Foreskin keratinocyte (primary cell): ENCODE measurements at places on chromosomes 7 and 10. TPM values are rescaled to one million over a fixed set of nuclear protein-coding genes. Genes with fewer than 3 reads are reported as not detected.

The TAS2R41 gene
- not detected in 2 replicates for total RNA-seq

GRCh38 chr7:143237366-143237765 is 15.5 kb downstream of the TAS2R40 start:
- DNase-seq, result no peak

GRCh38 chr7:725223-726005 is 1.1 kb upstream of the DNAAF5 start:
- peak; percentile 78 for DNase-seq

The KNDC1 gene
- total RNA-seq, result 0.03 and 0.04 TPM in 2 replicates

GRCh38 chr10:79339266-79339665 is 8.0 kb upstream of the PPIF start:
- DNase-seq, result peak; percentile 43

The CFAP70 gene
- total RNA-seq, result 0.28 and 0.41 TPM in 2 replicates

GRCh38 chr10:78079411-78079810 is 45.7 kb downstream of the RPS24 start:
- DNase-seq, result no peak

DNA sequence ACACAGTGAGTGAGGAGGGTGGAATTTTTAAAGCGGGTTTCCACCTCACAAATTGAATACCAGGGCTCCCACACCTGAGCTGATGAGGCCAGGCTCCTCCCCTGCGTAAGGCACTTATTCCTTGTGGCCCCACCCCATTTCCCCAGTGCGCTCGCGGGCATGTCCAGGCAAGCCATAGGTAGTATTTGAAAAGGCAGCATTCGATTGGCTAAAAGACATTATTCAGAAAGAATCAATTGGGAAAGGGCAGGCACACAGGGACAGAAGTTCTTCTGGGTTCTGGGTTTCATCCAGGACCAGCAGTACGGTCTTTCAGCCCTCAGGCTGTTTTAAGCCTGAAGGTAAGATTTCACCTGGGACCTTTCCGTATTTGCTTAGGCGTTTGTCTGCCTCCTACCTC is 222.3 kb downstream of the BBS9 start:
- DNase-seq, result no peak

The CAV2 gene
- total RNA-seq, result 253 and 280 TPM in 2 replicates

- peak; percentile 13 for DNase-seq
Measured at GRCh38 chr10:98055841-98056516, 25.6 kb upstream of the CRTAC1 start.

The HKDC1 gene
- 0.48 and 0.71 TPM in 2 replicates for total RNA-seq

DNA sequence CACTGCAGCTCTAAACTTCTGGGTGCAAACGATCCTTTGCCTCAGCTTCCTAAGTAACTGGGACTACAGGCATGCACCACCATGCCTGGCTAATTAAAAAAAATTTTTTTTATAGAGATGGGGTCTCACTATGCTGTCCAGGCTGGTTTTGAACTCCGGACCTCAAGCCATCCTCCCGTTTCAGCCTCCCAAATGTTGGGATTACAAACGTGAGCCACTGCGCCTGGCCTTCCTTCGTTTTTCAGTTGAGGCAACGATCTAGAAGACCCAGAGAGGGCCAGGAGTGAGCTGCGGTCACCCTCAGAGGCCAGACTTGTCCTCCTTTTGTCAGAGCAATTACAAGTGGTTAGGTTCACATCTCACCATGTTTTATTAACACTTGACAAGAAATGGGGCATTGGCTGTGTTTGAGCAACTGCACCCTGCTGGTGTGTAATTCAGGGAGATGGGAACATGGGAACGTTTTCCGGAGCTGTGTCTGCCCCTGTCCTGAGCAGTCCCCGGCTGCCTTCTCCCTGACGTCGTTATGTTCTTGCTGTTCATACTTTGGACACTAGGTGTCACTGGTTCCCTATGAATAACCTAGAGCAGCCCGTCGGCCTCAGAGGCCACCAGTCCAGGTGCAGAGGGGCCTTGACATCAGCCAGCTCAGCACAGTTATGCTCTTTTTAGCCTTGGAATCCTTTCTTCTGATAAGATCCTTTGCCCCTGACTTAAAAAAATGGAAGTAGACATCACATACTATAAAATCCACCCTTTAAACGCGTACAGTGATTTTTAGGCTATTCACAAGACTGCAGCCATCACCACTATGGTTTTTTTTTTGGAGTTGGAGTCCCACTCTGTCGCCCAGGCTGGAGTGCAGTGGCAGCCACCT is 375.0 kb downstream of the TYW1 start:
- DNase-seq, result peak; percentile 57

The PNLIPRP2 gene
- not detected in 2 replicates for total RNA-seq

DNA sequence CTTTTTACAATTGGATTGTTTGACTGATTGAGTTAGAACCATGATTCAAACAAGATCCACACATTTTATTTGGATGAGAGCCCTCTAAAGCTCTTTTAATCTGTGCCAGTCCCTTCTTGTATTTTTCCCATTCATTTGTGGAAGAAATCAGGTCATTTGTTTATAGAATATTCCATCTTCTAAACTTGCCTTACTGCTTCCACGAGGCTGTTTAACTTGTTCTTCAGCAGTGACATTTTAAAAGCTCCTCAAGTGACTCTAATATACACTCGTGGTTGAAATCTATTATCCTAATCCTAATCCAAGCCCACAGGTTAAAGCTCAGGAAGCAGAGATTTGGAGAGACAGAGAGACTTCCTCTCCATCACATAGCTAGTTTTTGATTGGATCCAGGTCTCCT is 155.4 kb upstream of the SVIL start:
- DNase-seq, result no peak

The TECTB gene
- total RNA-seq, result not detected in 2 replicates

The STK31 gene
- total RNA-seq, result 0.20 TPM in 1 of 2 replicates, not detected in the other

The WNT2 gene
- not detected in 2 replicates for total RNA-seq

- no peak for DNase-seq
Measured at GRCh38 chr7:34060196-34060947, 155.0 kb downstream of the BMPER start.

The AEBP1 gene
- 7.3 and 11.6 TPM in 2 replicates for total RNA-seq

The MYPN gene
- total RNA-seq, result 0.03 TPM in 1 of 2 replicates, not detected in the other

- no peak for DNase-seq
Measured at GRCh38 chr7:11176985-11177555, 203.4 kb downstream of the PHF14 start.

The CDHR1 gene
- total RNA-seq, result 0.92 and 1.8 TPM in 2 replicates

The SPOCK2 gene
- 0.14 and 0.27 TPM in 2 replicates for total RNA-seq

DNA sequence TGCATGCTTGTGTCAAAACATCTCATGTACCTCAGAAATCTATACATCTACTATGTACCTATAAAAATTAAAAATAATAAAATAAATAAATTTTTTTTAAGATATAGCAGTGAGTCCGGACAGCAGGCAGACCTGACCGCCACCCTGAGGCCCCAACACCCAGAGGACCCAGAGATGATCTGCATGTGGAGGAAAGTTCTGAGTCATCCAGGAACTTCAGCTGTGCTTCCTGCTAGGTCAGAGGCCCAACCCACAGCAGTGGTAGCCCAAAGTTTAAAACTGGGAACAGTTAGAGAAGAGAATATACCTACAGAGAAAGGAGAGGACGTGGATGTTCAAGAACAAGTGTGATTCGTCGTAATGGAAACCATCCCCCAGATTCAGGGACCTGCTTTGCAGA is 683.7 kb upstream of the NRP1 start:
- no peak for DNase-seq

The VSIR gene
- 4.0 and 5.2 TPM in 2 replicates for total RNA-seq

The SLC18A2 gene
- total RNA-seq, result not detected in 2 replicates

DNA sequence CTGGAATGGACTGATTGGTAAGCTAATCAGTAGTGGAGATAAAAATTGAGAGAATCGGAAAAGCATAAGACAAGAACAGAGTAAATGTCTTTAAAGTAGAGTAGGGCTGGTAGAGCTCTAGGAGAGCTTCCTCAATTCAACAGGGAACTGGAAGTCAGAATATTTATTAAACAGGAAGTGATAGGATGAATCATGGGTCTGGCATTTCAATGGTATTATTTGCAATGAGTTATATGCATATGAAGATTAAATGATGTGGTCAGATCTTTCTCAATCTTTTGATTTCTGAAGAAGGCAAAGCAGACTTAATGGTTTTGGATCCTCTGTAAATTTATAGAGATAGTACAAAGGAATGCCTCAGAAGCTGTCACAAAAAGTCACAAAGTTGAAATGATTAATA is 349.0 kb downstream of the HPSE2 start:
- peak; percentile 15 for DNase-seq

- DNase-seq, result no peak
Measured at GRCh38 chr10:62818426-62819011, 2.4 kb upstream of the EGR2 start.

DNA sequence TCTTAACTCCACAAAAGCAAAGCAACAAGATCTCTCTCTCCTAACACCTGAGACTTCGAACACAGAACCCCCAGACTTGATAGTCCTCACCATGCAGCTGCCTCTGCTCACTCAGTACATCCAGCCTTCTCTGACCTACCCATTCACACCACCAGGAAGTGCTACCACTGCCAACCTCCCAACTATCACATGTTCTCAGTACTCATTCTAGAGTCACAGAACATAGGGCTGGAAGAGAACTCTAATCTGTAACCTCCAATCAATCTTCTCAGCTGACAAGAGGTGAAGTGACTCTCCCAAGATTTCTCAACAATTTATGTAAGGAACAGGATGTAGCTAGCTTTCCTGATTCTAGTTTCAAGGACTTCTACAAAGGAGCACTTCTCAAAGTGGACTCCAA is 3.8 kb downstream of the NUDCD3 start:
- peak; percentile 33 for DNase-seq

The DLX6 gene
- total RNA-seq, result not detected in 2 replicates

The CEP55 gene
- 58.5 and 78.4 TPM in 2 replicates for total RNA-seq

- no peak for DNase-seq
Measured at GRCh38 chr7:101757879-101758278, 59.5 kb upstream of the CUX1 start.

DNA sequence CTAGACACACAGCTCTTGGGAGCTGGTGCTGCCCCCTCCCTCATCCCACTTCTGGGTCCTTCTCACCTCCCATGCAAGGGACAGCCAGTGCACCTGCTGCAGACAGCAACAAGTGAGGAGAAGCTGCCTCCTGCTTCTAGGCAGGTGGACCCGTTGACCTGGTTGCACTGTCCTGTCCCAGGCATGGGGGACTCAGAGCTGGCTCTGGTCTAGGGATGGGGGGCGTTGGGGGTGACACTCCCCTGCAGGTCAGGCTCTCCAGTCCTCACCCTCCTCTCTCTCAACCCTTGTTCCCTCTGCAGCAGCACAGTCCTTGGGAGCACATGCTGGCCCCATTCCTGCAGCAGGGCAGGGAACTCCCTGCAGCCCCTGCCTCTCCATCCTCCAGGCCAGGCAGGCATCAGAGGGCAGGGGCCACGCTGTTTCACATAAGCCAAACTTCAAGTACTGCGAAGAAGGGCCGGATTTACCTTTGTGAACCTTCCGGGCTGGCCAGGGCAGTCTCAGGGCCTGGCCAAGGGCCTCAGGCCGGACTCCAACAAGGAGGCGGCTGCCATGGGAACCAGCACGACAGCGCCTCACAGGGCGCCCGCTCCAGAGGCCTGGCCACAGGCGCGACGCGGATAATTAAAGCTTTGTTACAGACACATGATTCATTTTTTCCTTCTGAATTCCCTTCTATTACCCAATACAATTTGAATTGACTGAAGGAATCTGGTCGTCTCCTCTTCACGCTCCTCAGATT is 48.5 kb downstream of the RASGEF1A start:
- no peak for DNase-seq

- no peak for DNase-seq
Measured at GRCh38 chr10:71980181-71981014, 16.2 kb downstream of the CHST3 start.

The METTL27 gene
- 11.8 and 18.0 TPM in 2 replicates for total RNA-seq

The GIMAP5 gene
- not detected in 2 replicates for total RNA-seq

DNA sequence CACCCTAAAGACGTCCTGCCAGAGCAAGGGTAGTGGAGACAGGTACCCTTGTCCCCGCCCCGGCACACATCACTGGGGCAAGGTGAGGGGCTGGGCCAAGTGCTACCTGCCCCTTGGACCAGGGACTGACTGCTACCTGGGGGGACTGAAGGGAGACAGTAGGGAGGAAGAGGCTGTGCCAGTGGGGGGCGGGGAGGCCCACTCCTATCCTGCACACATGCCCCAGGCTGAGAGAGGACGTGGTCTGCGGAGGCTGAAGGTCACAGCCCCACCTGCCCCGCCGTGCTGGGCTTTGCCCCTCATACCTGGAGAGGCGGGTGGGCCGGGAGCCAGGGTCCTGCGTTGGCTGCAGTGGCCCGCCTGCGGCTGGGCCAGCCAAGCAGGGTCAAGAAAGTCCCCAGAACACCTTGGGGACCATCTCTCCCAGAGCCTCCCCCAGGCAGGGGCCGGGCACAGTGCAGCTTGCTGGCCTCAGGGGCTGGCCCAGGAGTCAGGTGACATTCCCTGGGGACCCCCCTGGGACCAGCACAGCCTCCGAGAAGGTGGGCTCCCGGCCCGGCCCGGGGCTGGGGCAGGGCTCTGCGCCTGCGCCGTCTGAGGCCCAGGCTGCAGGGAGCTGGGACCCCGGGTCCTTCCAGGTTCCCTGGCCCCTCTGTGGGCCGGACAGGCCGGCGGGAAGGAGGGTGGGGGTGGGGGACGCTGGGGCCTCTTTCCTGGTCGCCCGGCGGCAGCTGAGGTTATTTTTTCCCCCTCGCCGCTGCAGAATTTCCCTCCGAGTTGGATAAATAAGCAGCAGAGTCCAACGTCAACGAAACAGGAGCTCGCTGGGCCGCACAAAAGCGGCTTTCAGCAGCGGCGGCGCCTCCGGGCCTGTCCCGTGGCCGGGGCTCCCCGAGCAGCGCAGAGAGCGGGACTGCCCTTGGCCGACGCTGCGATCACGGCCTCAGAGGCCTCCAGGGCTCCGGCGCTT is 9.8 kb upstream of the FZD9 start:
- no peak for DNase-seq

- DNase-seq, result no peak
Measured at GRCh38 chr7:35556515-35557471, 138.1 kb downstream of the HERPUD2 start.

DNA sequence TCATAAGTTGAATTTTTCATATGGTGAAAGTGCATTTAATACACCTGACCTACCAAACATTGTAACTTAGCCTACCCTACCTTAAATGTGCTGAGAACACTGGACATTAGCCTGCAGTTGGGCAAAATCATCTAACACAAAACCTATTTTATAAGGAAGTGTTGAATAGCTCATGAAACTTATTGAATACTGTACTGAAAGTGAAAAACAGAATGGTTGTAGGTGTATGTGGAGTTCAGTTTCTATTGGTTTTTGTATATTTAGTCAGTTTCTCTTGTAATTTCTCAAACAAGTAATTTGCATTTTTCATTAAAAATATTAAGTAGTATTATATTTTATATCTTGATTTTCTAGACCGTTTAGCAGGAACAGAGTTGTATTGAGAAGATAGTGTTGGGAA is 15.3 kb downstream of the CCDC7 start:
- no peak for DNase-seq

- DNase-seq, result no peak
Measured at GRCh38 chr10:52216852-52217251, 97.2 kb upstream of the DKK1 start.
